Putamen (tissue), 1 donor: ENCODE measurements at places on chromosomes 5 and 9.
A peak's percentile ranks its signal among the peaks of the same experiment; 100 is the strongest.

DNA sequence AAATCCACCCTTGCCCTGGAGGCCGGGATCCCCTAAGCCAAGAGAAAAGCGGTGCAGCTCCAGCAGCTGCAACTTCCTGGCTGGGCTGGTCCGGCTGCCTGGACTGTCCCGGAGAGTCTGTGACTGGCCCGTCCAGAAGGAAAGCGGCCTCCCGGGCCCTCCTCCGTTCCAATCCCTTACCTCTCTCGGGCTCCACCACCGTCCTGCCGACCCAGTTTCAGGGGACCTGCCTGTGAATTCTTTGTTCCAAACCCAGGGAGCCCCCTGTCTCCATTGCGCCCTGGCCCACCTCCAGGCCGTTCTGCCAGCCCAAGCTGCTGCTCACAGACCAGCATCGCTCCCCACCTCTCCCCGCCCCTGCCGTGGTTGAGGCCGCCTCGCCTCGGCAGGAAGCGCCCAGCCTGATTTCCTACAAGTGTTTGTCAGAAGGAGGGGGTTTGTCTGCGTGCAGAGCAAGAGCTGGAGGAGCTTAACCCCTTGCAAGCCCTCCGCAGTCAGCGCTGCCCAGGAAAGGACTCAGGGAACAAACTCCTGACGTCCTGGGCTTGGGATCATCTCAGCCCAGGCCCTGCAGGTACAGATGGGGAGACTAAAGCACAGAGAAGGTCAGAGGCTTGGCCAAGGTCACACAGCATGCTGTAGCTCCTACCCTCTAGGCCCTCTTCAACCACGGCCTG, at the start of gene AKNA:
AKNA (minus strand) TSS at position 303 of the 677 bp plus-strand sequence. CDS start 6,649 bp downstream, outside the sequence.
- no peak for DNase-seq

DNA sequence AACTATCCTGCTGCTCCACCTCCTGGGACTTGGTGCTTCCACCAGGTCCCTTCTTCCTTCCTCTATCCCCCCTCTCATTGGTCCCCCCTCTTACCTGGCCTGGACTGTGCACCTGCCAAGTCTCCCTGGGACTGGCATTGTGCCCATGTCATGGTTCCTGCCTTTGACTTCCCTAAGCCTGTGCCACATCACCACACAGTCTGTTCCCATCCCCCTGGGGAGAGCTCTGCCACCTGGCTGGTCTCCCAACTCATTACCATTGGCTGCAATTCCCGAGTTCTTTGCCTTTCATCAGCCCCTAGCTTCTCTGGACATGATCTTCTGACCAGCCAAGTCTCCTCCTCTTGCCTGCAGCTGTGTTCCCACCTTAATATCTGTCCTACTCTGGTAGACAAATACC, 180.3 kb downstream of the SREK1 start:
- DNase-seq, result no peak

DNA sequence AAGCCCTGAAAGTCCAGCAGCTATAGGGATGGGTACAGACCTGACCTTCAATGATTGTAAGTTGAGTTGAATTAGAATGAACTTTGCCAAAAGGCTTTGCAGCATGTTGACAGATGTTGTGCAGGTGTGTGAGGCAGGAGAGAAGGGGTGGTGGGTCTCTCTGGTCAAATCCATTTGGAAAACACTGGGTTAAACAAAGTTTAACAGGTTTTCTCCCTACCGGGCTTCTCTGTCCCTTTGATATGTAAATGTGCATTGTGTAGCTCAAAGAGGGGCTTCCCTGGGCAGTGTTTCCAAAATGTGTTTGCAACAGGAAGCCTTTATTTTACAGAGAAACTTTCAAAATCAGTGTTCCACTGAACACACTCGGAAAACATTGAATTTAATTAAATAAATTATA, 72.1 kb upstream of the BRINP1 start:
- DNase-seq, result no peak

- DNase-seq, result no peak
Observed at GRCh38 chr5:168934169-168934568, 355.0 kb upstream of the PANK3 start.

GRCh38 chr9:27365707-27366376, 68.9 kb upstream of the EQTN start:
- no peak for DNase-seq

- peak; percentile 58 for DNase-seq
Observed at GRCh38 chr5:10760096-10760920, 726 bp downstream of the DAP start.

DNA sequence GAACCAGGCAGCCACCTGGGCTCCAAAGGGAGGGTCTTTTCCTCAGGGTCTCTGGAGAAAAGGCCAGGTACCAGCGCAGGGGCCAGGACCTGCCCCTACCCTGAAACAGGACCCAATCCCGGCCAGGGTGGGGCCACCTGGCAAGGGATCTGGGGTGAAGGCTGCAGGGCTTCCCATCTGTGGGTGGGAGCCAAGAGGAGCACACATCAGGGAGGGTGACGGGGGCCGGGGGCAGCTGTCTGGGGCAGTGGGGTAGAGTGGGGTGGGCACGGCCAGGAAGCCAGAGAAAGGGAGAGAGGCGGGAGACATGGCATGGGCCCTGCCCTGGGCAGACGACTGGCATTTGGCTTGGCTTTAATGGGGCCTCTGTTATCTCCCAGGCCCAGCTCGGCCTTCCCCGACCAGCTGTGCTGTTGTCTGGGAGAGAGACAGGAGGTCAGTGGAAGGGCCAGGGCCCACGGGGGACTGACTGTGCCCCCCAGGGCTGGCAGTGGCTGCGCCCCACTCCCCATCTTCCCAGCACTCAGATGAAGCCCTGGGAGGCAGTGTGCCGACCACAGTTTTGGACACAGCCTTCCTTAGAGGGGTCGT, 57.2 kb upstream of the RNF130 start:
- DNase-seq, result peak; percentile 84

- DNase-seq, result no peak
Observed at GRCh38 chr5:142617416-142618129, 68.3 kb downstream of the FGF1 start.

- DNase-seq, result peak; percentile 22
Observed at GRCh38 chr9:91302831-91303230, 58.9 kb downstream of the AUH start.

- DNase-seq, result no peak
Observed at GRCh38 chr9:92359394-92359995, 33.7 kb downstream of the CENPP start.

DNA sequence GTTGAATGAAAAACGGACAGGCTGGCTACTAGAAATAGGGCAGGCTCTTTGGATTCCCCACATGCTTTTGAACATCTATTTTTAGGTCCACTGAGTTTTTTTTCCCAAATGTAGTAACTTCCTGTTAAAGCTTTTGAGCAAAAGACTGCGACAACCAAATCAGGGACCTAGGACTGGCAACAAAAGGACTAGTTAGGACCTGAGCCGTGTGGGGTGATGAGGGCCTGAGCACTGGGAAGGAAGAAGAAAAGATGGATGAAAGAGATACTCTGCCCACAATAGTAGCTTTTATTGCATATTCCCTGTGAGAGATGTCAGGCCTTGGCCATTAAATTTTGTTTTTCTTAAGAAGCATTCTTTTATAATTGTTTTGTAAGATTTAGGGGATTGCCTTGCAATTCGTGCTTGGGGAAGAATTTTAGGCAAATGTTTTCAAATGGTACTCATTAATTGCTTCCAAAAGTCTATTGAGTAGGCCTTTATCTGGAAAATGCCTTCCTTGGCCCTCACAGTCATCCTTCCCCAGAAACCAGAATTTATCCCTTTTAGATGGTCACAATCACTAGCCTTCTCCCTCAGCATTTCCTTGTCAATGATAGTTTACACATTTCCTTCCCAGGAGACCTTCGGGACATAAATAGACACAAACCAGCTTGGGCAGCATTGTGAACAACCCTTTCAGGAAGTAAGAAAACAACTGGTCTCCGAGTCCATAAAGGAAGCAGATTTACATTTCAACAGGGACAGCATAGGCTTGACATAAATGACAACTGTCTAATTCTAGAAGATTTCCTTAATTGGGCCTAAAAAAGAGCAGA, 166.5 kb downstream of the RMI1 start:
- DNase-seq, result no peak

DNA sequence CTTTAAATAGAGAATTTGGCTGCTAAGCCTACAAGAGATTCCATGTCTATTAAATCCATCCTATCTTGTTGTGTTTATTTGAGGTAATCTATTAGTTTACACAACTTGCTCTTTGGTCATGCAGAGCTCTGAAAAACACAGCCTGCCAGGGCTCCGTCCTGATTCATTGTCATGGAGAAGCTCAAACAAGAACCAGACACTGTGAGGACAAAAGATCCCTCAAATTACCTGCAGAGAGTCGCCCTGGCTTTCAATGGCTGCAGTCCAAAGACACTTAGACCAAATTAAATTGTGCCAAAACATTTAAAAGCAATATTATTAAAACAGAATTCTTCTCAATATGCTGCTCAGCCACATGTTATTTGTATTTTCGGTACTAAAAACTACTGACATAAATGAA, 60.1 kb downstream of the CDH18 start:
- DNase-seq, result no peak

GRCh38 chr5:17340819-17341218, 123.4 kb downstream of the BASP1 start:
- DNase-seq, result no peak

DNA sequence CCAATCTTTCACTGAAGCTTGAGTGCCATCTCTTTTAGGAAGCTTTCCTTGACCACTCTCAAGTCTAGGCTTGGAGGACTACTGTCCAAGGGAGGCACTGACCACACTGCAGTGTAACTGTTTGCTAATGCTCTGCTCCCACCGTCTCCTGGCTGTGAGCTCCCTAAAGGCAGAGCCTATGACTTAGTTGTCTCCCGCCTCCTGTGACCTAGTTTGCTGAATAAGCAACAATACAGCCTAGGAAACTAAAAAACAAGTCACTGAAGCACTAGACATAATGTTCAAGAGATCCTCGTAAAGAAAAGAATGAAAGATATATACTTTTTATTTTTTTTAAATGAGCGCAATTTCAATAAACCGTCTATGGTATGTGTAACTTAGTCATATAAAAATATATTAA, 31.4 kb downstream of the LIX1 start:
- DNase-seq, result no peak

DNA sequence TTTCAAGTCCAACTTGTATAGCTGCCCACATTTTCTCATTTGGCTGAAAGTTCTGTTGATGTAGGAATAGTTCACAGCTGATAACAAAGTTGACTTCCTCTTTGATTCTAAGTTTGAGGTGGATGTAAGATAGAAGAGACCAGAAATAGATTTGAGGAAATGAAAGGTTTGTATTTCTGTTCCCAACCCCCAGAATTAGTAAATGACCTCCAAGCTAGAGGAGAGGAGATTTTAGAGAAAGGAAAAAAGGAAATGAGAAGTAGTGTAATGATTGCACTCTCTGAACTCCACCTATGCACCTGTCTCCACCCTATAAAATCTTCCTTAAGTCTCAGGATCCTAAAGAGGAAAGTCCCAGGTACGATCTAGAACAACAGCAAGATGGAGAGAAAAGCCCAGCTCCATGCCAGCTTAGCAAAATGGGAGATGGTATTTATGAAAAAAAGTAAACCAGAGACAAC, 130.4 kb upstream of the POC5 start:
- DNase-seq, result no peak

DNA sequence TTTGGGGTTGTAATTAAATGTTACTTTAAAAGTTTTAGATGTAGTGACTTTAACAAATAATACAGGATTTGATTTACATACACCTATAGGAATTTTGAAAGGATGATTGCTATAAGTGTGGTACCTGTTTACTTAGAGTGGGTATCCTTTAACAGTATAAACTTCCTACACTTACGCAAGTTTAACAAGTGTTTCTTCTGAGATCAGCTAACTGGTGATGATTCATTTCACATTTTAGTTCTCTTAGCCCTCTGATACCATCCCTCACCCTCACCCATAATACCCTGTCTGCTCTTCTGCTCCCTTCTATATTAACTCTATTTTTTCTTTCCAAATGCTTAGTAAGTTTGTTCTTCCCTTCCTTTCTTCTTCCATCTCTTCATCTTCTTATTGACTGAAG, 197.9 kb downstream of the GDNF start:
- DNase-seq, result no peak

DNA sequence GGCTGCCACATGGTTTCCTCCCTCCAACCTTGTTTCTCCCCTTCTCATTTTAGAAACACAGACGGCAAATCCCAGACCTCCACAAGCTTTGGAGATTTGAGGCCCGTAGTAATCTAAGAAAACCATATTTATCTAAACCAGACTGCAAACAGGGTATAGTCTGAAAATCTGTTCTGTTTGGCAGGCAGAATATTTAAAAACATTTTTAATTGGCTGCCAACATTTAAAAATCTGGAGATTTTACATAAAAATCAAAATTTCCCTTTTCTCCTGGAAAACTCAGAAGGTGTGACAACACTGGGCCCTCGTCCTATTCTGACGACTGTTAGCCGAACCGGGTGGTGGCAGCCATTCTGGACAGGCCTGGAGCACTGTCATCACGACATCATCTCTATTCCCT, 57.9 kb upstream of the INSYN2B start:
- DNase-seq, result no peak

- no peak for DNase-seq
Observed at GRCh38 chr9:121201045-121201737, 478 bp downstream of the RAB14 start.

- no peak for DNase-seq
Observed at GRCh38 chr5:67013719-67014118, 182.9 kb downstream of the CD180 start.

DNA sequence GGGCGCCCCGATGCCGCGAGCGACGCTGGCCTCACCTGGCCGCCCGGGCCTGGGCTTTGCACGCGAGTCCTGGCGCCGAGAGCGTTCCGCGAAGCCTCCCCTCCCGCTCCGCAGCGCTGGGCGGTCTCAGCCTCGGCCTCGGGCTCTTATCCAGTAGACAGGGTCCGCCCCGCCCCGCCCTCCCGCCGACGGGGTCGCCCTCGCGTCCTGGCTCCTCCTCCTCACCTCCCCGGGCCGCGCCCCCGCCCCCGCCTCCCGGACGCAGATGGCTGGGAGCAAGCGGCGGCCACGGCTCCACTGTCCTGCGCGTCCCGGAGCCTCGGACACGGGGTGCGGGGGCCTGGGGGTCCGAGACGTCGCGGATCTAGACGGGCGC, at the start of gene SLC6A3:
SLC6A3 (minus strand) TSS at position 128 of the 376 bp plus-strand sequence. CDS start 2,243 bp downstream, outside the sequence.
- no peak for DNase-seq

- DNase-seq, result no peak
Observed at GRCh38 chr5:131649161-131649560, 14.1 kb upstream of the RAPGEF6 start.
